ENCODE measurements at places on chromosomes 1 and 21.

GRCh38 chr1:117097443-117097842 lies 24.1 kb downstream of the TRIM45 start:
- no peak for DNase-seq

DNA sequence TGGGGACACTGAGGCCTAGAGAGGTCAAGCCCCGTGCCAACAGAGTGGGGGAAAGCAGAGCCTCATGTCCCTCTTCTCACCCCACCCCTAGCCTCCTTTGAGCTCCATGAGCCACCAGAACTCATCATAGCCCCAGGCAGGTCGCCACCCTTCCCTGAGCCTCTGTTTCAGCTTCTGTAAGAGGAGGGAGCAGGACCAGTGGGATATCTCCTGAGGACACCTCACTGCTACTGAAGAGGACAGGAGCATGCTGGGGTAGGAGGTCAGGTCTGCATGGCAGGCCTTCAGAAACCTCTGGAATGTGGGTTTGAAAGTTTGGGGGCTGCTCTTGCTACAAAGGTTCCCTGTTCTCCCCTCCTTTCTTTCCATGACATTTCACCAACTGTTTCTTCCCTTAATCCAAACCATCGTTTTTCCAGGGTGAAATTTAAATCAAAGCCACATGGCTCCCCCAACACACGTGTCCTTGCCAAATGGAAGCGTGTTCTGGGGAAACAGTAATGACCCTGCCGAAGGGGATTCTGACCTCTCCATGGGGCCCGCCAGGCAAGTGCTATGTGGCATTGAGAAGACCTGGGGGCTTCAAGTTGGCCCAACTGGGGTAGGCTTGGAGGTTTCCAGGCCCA lies 88.1 kb upstream of the RUNX3 start:
- no peak for DNase-seq

- no peak for DNase-seq
These were observed 7.3 kb upstream of the S100A3 start for GRCh38 chr1:153556348-153556747.

GRCh38 chr1:53180226-53180625 lies 16.4 kb upstream of the CPT2 start:
- DNase-seq = no peak

DNA sequence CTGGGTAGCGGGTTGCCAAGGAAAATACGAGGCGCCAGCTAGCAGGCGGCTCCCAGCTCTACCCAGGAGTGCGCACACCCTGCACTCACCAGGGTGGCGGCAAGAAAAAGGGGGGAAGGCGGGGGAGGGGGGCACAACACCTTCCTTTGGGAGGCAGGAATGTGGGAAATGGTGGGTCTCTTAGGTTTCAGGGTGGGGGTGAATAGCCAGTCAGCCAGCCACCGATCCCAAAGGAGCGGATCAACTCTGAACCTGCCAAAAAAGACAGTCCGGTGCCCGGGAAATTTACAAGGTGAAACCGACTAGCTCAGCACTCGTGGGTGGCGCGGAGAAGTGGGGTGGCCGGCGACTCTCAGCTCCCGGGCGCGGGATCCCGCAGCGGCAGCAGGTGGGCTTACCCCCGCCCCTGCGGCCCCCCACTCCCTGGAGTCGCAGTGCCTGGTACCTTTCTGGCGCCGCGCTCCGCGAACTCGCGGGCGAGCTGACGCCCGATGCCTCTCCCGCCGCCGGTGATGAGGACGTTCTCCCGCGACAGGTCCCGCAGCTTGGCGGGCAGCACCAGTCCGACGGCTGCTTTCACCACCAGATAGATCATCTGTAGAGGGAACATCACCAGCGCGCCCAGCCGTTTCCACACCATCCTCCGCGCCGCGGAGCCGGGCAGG lies 1.2 kb downstream of the DHRS3 start:
- DNase-seq = no peak

Measured in NCI-H2029 treated with DMSO at 0.1 percent for 48 hours (cell line).